ENCODE measurements at places on chromosomes 16 and 17.
A peak's percentile ranks its signal among the peaks of the same experiment; 100 is the strongest.

- no peak for DNase-seq
These were observed 165.1 kb upstream of the CDC42EP4 start for GRCh38 chr17:73476890-73477350.

GRCh38 chr17:50425682-50426471, at the start of gene ACSF2:
Gene ACSF2 (plus strand): TSS chr17:50426218. CDS start chr17:50426262, 44 bp downstream.
- no peak for DNase-seq

- DNase-seq = no peak
These were observed 304.0 kb downstream of the SHISA9 start for GRCh38 chr16:13205352-13205751.

- no peak for DNase-seq
These were observed 16.3 kb downstream of the MPP3 start for GRCh38 chr17:43816336-43817320.

- DNase-seq = no peak
These were observed 27.5 kb downstream of the ZFHX3 start for GRCh38 chr16:73020409-73020884.

GRCh38 chr17:145671-146541, 8.5 kb downstream of the SCGB1C2 start:
- no peak for DNase-seq

DNA sequence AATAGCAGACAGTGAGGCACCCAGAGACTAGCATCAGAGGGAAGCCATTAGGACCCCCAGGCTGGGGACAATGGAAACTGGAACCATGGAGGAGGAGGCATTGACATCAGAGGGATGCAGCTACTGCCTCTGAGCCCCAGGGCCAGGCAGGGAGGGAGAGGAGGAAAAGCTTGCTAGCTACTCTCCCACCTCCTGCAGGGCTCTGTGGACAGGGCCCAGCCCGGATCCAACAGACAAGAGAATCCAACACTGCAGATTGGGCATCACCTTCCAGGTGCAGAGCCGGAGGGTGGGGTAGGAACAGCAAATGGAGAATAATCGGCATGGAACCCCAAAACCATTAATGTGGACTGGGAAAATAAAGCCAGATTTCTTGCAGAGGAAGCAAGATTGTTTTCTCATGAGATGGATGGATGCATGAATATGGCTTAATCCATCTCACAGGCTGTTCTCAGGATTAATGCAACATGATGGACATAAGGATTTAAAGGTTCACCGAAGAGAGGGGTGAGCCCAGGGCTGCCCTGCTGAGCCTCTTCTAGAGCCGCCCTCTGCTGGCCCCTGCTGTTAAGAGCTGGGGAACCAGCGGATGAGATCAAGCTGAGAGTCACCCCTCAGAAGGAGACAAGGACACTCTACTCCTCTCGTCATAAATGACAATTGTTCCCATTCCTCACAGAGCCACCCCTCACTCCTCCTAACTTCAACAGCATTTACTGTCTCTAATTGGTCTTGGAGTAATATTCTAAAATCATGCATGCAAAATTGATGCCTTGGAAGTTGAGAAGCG, 48.8 kb downstream of the DNAH3 start:
- no peak for DNase-seq

DNA sequence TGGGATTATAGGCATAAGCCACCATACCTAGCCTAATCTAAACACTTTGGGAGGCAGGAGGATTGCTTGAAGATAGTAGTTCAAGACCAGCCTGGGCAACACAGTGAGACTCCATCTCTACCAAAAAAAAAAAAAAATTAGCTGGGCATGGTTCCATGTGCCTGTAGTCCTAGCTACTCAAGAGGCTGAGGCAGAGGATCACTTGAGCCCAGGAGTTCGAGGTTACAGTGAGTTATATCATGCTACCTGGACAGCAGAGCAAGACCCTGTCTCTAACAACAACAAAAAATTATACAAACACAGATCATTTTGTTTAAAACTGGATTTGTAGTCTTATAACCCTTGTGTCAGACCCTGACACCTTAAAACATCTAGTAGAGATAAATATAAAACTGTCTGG, 7.7 kb upstream of the C16orf54 start:
- no peak for DNase-seq

DNA sequence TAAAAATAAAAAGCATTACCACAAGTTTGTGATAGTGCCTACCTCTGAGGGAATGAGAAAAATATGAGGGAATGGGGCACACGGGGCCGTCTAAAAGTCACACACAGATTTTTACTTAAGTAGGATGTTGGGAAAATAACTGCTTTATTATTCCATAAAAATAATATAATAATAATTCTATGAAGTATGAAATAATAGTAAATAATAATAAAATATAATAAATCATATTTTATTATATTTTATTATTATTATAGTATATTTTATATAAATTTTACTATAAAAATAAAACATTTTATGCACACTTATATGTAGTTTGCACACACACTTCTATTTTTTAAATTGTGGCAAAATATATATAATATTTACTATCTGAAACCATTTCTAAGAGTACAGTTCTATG, 92.3 kb downstream of the BMERB1 start:
- no peak for DNase-seq

GRCh38 chr16:14608111-14608566, 21.9 kb downstream of the PARN start:
- no peak for DNase-seq

- peak; percentile 28 for DNase-seq
These were observed 44.7 kb downstream of the CHD9 start for GRCh38 chr16:53099318-53100130.

DNA sequence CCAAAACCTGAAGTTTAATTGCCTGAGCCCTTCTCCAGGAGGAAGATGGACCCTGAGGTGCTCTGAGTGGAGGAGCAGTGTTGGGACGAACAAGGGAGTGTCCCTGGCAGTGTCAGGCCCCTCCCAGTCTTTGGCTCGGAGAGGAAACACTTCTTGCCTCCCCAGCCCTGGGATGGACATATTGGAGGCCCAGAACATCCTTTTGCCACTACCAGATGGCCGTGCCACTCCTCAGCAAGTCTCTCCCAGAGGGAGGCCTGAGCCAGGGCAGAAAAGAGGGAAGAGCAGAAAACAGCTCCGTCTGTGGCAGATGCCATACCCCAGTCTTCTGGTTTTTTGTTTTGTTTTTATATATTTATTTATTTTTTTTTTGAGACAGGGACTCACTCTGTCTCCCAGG, 91.5 kb upstream of the CRHR1 start:
- no peak for DNase-seq

DNA sequence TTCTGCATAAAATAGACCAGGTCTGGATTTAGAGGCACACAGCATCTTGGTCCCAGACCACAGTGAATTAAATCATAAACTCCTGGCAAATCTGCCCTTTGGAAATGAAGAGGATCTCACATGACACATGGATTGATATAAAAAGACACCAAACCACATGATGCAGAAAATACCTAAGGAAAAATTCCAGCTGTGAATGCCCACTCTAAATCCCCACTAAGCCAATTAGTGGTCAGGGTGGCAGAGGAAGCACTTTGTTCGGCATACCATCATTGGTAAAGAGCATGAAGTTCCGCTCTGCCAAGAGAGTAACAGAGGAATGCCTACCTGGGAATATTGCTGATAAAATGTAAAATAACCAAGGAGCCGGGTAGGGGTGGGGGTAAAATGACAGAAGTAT, 32.4 kb upstream of the NOL11 start:
- DNase-seq = no peak

DNA sequence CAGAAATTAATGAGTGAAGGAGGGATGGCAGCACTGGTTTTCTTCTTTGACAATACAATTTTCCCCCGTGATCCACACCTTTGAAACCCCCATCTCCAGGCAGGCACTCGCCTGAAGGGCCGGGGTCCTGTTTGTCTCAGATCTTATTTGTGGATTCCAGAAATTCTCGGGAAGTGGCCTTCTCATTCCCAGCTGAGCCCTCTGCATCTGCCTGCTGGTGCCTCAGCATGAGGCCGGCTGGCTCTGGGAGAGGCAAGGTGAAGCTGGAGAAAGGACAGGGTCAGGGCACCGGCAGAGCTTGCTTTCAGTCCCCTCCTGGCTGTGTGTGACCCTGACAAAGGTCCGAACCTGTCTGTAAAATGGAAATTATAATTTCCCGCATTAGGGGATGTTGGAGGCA, 35.8 kb upstream of the C1QL1 start:
- DNase-seq = no peak

- DNase-seq = no peak
These were observed 1.3 kb downstream of the SERPINF1 start for GRCh38 chr17:1762901-1763898.

- no peak for DNase-seq
These were observed 30.8 kb downstream of the MYO1D start for GRCh38 chr17:32846143-32846542.

GRCh38 chr17:55172612-55173011, 92.1 kb upstream of the HLF start:
- no peak for DNase-seq

DNA sequence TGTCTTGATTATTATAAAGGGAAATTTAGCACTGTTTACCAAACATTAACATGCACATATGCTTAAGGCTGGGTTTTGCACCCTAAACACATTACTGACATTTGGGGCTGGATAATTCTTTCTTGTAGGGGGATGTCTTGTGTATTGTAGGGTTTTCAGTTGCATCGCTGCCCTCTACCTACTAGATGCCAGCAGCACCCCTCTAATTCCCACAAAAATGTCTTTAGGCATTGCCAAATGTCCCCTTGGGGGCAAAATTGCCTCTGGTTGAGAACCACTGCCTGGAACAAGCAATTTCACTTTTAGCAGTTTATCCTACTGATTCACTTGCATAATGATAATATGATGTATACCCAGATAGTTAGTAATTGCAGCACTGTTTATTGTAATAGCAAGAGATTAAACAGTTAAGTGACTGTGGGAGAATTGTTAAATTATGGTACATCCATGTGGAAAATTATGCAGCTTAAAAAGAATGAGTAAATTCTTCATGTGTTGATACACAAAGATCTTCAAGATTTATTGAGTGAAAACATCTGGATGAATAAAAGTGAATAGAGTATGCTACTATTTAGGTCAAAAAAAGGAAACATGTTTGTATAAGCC, 18.4 kb downstream of the PRSS54 start:
- no peak for DNase-seq

DNA sequence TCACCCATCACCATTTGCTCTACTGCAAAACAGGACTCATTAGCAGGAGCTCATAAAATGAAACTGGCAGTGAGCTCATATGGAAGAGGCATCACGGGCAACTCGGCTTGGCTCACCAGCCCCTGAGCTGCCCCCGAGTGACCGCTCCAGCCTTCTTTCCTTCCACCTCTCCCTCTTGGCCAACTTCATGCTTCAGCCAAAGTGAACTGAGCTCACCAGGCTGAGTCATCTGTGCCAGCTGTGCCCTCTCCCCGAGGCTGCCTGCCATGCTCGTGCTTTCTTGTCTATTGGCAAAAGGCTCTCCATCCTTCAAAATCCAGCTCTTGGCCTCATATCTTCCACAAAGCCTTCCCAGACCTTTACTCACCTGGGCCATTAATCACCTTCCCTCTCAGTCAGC, 391.4 kb downstream of the WWOX start:
- DNase-seq = no peak

GRCh38 chr17:34998205-34998604, 17.9 kb downstream of the LIG3 start:
- DNase-seq = no peak

DNA sequence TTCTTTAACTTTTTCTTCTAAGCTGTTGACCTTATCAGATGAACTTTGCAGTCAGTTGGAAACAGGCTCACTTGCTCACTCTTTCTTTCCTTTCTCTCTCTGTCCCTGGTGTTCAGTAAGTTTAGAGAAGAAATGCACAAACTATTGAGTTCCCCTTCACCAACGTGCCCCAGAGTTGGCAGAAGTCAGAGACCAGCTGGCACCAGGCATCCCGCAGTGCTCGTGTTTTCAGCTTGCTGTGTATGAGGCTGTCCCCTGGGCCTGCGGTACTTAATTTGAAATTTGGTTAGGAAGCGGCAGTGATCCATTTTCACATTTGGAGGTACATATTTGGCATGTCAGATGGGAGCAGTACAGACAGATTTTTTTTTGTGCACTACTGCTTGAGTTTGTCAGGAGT, 258.6 kb downstream of the SNX29 start:
- DNase-seq = no peak

DNA sequence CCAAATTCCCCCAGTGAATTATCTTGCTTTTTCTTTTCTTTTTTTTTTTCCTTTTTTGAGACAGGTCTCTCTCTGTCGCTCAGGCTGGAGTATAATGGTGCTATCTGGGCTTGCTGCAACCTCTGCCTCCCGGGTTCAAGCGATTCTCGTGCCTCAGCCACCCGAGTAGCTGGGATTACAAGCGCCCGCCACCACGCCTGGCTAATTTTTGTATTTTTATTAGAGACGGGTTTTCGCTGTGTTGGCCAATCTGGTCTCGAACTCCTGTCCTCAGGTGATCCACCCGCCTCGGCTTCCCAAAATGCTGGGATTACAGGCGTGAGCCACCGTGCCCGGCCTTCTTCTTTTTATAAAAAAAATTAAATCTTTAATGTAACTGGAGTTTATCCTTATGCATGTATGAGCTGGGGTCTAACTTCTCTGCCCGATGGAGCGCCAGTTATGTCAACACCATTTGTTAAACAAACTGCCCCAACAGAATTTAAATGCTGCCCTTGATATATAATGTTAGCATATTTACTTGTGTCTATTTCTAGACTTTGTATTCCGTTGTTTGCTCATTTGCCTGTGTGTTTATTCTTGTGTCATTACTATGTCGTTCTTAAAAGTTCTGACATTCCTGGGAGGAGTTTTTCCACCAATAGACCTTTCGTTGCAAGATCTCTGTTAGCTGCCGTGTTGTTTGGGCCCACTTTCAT, 535 bp upstream of the AURKB start:
- no peak for DNase-seq

- DNase-seq = no peak
These were observed 174.3 kb upstream of the CHMP6 start for GRCh38 chr17:80817321-80817845.

DNA sequence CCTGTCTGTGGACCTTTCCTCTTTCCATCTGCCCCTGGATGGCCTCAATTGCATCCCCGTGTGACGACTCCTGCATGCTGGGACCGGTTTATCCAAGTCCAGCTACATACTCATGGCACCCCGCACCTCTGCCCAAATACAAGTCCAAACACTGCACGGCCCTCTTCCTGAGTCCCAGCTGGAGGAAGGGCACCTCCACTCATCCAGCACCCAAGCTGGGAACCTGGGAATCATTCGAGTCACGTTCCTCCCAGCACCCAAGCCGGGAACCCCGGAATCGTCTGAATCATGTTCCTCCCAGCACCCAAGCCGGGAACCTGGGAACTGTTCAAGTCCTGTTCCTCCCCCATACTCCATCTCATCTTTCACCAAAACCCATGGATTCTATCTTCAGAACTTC, 10.2 kb downstream of the TRARG1 start:
- DNase-seq = no peak

DNA sequence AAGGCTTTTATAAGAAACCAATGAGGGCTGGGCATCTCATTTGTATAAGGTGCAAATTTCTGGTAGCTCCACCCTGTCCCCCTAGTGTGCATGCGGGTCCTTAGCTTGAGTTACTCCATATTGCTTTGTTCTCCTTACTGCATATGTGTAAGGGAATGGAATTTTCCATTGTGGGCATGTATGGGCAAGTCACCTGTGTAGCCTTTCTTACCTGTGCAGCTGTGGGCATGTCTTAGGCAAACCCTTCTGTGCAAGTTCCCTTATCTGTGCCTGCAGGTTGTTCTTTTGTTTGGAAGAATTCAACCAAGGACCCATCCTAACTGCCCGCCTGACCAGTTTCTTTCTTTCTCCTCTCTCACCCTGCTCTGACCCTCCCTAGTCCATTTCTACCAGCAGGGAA, 122.8 kb upstream of the HS3ST4 start:
- DNase-seq = no peak

- DNase-seq = no peak
These were observed 4.2 kb downstream of the MLLT6 start for GRCh38 chr17:38709104-38709820.

GRCh38 chr17:3585826-3586225, 23.4 kb downstream of the TRPV1 start:
- no peak for DNase-seq

Measured in NCI-H1048 (cell line).